Activated CD8-positive, alpha-beta memory T cell treated with anti-CD3 and anti-CD28 coated beads for 48 hours (primary cell): ENCODE measurements at places on chromosomes 2 and 18.

- no peak for DNase-seq
Measured at GRCh38 chr18:421247-422155, 79.0 kb downstream of the COLEC12 start.

GRCh38 chr18:68472701-68473295 is 242.1 kb downstream of the TMX3 start:
- DNase-seq: no peak

DNA sequence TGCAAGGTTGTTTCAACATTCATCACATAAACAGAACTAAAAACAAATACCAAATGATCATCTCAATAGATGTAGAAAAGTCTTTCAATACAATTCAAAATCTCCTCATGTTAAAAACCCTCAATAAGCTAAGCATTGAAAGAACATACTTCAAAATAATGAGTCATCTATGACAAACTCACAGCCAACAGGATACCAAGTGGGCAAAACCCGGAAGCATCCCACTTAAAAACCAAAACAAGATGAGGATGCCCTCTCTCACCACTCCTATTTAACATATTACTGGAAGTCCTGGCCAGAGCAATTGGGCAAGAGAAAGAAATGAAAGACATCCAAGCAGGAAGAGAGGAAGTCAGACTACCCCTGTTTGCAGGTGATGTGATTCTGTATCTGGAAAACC is 992.2 kb upstream of the PIK3C3 start:
- DNase-seq: no peak

- DNase-seq: no peak
Measured at GRCh38 chr2:150939087-150939486, 322.6 kb downstream of the RBM43 start.

DNA sequence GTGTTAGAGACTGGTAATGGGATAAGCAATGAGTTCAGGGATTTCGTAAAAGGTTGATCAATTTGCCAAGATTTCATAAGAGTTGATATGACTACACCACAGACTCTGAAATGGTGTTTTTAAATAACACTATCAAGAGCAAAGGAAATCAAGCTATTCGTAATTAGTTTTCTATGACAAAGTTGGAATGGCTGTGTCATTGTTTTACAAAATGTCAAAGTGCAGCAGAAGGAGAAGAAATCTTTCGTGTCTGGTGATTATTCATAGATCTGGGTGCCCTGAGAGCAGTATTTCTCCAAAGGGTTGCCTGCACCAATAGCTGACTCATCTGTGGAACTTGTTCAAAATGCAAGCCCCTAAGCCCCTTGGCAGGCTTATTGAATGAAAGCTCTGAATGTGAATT is 70.1 kb downstream of the NABP1 start:
- no peak for DNase-seq

GRCh38 chr18:63867368-63868125 is 20.0 kb upstream of the SERPINB2 start:
- no peak for DNase-seq

DNA sequence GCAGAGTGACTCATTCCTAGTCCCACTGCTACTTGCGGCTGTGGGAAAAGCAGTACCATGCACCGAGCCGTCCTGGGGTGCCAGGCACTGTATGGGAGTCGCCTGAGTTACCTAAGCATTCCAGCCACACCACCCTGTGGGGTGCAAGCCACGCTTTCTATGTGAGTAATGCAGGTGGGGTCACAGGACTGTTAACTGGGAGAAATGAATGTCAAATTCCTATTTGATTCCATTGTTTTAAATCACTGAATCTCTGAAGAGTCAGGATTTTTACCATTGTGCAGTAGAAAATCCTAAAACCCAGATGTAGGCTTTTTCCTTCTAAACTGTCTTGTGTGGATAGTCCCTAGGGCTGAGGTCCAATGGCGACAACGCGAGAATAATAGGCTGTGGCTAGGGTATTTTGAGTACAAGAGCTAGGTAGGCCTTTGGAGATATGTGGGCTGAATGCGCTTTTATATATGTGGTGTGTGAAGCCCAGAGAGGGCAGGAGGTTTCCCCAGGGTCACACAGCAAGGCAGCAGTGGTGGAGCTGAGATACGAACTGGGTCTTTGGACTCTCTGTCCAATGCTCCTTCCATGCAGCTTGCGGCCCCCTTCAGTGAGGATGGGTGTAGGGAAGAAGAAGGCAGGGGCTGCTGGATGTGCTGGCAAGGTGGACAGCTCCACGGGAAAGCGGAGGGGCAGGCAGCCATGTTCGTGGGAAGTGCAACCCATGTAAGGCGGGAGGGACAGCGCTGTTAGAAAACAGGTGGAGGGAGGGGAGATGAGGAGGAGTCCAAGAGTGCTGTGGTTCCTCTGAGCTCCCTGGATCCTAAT is 83.2 kb downstream of the DDX1 start:
- DNase-seq: no peak
